ENCODE measurements at places on chromosomes 11 and 22. TPM values are rescaled to one million over a fixed set of nuclear protein-coding genes. Genes with fewer than 3 reads are reported as not detected.

The OR56B1 gene
- total RNA-seq, result not detected

The C11orf21 gene
- total RNA-seq, result not detected

The PTGDR2 gene
- 0.11 TPM for total RNA-seq

The SERPING1 gene
- 4.3 TPM for total RNA-seq

The ZFP91 gene
- total RNA-seq, result 71.6 TPM

The NOX4 gene
- total RNA-seq, result 6.7 TPM

The GLYAT gene
- total RNA-seq, result not detected

The HTR3A gene
- under 0.01 TPM for total RNA-seq

The MS4A6A gene
- total RNA-seq, result not detected

The OR52H1 gene
- total RNA-seq, result 1.1 TPM

The MYEOV gene
- 0.62 TPM for total RNA-seq

The HEPACAM gene
- under 0.01 TPM for total RNA-seq

The RAB36 gene
- 4.8 TPM for total RNA-seq

The MS4A15 gene
- not detected for total RNA-seq

The CDC42EP2 gene
- total RNA-seq, result 17.2 TPM

The SPDYC gene
- not detected for total RNA-seq

All from uterine smooth muscle cell (primary cell).